GM13977 (cell line): ENCODE measurements at places on chromosomes 4 and X.

GRCh38 chr4:134070174-134070573, 131.4 kb downstream of the PABPC4L start:
- no peak for DNase-seq

DNA sequence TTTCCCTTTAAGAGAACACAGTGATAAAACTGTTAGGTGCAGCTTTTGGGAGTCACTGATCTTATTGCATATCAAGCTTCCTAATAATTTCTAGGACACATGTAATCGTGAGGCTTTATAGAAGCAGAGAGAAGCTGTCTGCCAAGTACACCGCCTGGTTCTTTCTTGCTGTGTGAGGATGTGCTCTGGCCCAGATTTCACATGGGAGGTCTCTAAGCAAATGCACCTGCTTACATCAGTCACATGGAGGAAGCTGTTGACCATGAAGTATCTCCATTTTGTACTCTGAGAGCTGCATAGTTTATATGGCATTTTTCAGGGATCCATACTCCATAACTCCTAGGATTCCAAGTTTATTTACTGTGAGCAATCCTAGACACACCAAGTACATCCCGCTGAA, 37.1 kb downstream of the RGS12 start:
- DNase-seq: no peak

- DNase-seq: peak; percentile 88
Observed at GRCh38 chr4:98658287-98659105, at the start of gene TSPAN5. TSS of gene TSPAN5 (minus strand) at chr4:98658611.

GRCh38 chr4:10655968-10656367, 28.6 kb downstream of the CLNK start:
- no peak for DNase-seq

DNA sequence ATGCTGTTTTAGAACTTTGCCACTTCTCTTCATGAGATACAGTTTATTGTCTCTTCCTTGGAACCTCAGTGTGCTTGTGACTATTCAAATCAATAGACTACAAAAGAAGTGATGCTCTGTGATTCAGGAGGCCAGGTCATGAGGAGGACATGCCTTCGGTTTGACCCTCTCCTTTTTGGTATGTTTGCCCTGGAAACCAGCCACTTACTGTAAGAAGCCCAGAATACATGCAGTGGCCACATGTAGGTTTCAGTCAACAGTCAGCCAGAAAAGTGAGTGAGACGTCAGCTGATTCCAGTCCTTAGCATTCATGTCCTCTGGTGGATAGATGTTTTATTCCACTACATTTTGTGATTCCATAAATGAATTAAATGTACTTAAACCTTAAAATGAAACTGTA, 328.7 kb downstream of the PCDH18 start:
- DNase-seq: no peak

- peak; percentile 47 for DNase-seq
Observed at GRCh38 chrX:40471965-40472648, 108.7 kb upstream of the ATP6AP2 start.

DNA sequence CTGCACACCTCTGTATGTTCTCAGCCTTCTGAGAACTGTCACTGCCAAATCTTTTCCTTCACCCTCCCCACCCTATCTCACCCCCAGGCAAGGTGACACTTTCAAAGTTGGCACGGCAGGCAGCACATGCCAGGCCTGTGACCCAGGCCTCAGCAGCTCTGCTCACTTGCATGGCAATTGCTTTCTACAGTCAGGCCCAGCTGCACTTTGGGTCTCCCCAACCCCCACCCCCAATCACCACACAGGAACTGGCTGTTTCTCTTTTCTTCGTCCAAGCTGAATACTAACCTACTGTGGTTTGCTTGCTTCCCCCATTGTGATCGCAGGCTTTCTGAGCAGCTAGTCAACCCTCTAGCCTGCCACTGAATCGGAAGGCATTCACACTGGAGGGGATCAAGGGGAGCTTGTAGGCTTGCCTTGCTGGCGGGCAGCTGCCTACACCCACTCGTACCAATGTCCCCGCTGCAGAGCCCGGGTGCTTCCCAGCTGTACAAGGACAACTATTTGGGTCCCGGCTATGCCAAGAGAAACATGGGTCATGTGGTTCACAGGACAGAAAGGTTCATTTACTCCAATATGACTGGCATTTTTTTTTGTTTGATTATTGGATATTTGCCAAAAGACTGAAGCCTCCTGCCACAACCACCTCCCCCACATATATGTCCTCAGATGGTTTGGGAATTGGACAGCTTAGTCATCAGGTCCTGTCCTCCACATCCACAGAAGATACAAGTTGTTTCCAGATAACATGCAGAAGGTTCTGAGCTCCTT, 28.1 kb downstream of the SLC25A43 start:
- peak; percentile 42 for DNase-seq

- no peak for DNase-seq
Observed at GRCh38 chr4:187663076-187663475, 332.5 kb upstream of the ZFP42 start.

GRCh38 chr4:71377561-71377960, 38.7 kb downstream of the SLC4A4 start:
- no peak for DNase-seq

GRCh38 chr4:126533146-126533805, 1099.5 kb upstream of the INTU start:
- no peak for DNase-seq

DNA sequence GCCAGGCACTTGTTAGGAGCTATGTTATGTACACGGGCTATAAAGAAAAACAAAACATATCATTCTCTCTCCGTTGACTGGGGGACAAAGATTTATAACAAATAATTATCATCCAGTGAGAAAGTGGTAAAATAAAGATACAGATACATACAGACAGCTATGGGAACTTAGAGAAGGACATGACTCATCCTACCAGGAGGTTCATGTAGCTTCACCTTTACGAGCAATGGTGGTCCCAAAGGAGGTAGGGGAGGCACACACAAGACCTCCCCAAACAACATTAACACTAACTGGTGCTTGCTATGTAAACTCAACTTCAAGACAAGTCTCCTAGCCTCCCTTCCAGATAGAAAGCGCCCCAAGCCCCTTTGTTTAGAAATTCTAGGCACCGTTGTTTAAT, 8.9 kb downstream of the AMBN start:
- no peak for DNase-seq

- DNase-seq: no peak
Observed at GRCh38 chr4:29459926-29460325, 1260.2 kb upstream of the PCDH7 start.
